Fibroblast of the conjunctiva (primary cell): ENCODE measurements at places on chromosomes 12 and 14.

GRCh38 chr12:75706786-75707605, 195.6 kb upstream of the KRR1 start:
- no peak for DNase-seq

DNA sequence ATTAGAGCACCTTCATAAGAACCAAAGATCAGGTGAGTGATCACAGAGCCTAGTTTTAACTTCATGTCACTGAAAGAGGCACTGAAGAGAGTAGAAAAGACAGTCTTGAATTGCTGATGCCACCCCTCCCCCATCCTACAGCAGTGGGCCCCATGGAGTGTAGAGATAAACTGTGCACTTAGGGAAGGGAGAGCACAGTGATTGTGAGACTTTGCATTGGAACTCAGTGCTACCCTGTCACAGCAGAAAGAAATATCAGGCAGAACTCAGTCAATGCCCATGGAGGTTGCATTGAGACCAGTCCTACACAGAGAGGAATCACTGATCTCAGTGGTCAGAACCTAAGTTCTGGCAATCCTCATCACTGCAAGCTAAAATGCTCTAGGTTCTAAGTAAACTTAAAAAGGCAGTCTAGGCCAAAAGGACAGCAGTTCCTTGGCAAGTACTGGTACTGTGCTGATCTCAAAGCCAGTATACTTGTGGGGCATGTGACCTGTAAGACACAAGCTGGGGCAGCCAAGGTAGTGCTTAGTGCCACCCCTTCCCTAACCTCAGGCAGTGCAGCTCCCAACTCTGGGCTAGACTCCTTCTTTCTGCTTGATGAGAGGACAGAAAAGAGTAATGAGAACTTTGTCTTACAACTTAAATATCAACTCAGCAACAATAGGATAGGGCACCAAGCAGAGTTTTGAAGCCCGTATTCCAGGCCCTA, 94.1 kb downstream of the FSCB start:
- DNase-seq = no peak

GRCh38 chr12:14768823-14769405, 34.4 kb downstream of the WBP11 start:
- DNase-seq = no peak

- no peak for DNase-seq
These were observed 15.7 kb downstream of the MAP3K9 start for GRCh38 chr14:70793637-70794036.

GRCh38 chr12:47938594-47938993, 24.8 kb upstream of the TMEM106C start:
- DNase-seq = no peak

DNA sequence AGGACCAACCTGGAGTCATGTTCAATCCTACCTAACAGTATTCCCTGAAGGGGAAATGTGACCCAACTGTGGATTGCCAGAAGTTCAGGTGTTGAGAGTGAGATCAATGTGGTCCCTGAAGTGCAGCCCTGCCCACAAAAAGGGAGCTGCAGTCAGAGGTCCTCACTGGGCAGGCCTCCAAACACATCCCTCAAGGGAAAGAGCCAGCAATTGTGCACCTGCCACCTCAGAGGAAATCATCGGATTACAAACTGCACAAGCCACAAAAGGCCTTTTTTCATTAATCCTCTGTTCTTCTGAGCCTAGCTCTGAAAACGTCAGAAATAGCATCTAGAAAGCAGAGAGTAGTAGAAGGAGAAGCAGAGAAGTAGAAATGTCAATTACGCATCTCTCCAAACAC, 10.8 kb upstream of the MDM1 start:
- no peak for DNase-seq

DNA sequence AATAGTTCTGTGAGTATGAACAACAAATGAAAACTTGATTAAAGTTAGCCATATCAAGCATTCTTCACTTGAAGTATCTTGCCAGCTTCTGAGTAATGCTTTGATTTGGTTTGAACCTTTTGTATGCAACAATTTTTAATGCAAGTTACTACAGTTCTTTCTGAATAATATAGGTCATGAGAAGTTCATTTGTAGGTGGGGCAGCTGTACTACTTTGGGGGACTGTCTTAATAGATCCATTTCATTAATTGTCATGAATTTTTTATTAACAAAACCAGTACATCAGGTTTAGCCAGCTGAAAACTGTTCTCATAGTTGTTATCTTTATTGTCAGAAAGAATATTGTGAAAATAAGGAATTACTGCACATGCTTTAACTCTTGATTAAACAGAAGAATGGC, 142.7 kb downstream of the FOXA1 start:
- DNase-seq = no peak

- DNase-seq = peak; percentile 54
These were observed 1120.8 kb upstream of the TMEM132C start for GRCh38 chr12:127145929-127146789.

GRCh38 chr12:106246891-106247673, 738 bp downstream of the CKAP4 start:
- peak; percentile 28 for DNase-seq

- no peak for DNase-seq
These were observed 308.1 kb downstream of the AACS start for GRCh38 chr12:125373375-125373774.

DNA sequence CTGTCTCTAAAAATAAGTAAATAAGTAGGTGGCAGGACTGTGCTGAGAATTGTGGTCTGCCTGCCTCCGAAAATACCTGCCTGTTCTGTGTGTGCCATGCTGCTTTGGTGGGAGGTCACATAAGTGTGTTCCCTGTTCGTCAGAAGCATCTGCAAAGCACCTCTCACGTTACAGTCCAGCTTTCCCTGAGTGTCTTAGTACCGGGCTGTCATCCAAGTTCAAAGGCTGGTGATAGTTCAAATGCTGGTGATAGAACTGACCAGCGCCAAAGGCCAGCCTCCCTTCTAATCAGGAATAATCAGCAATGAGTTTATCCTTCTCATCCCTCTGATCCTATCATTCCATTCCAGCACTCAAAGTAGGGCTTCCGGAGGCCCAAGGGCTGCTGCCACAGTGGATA, 5.6 kb downstream of the CABP1 start:
- DNase-seq = no peak

DNA sequence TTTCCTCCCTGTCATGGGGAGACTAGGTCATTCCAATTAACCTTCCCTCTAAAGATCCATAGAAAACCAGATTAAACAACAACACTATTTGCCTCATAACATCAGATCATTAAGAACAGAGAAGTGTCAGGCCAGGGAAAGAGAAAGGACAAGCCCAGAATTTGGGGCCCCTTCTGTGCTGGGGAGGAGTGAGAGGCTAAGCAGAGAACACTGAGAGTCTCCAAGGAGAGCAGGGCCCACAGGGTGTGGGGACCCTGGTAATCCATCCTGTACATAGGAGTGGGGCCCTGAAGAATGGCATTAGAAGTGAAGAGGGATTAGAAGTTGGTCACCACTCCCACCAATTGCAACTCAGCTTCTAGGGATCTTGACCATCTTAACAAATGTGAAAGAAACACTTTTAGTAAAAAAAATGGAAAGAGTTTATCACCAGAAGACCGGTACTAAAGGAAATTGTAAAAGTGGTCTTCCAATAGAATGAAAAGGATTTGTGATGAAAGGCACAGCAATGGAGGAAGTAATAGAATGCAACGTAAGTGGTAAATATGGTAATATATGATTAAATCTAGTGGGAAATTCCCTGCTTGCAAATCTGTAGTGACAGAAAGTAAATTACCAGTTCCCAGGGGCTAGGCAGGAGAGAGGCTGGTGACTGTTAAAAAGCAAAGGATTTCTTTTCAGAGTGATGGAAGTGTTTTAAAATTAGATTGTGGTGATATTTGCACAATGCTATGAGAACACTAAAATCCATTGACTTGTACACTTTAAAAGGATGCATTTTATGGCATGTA, 14.0 kb upstream of the TMTC1 start:
- DNase-seq = no peak

GRCh38 chr12:1050059-1050707, 59.2 kb downstream of the ERC1 start:
- DNase-seq = no peak

- no peak for DNase-seq
These were observed 11.8 kb downstream of the GPR65 start for GRCh38 chr14:88016768-88017167.

- DNase-seq = no peak
These were observed 4.2 kb upstream of the AAAS start for GRCh38 chr12:53325511-53326061.

DNA sequence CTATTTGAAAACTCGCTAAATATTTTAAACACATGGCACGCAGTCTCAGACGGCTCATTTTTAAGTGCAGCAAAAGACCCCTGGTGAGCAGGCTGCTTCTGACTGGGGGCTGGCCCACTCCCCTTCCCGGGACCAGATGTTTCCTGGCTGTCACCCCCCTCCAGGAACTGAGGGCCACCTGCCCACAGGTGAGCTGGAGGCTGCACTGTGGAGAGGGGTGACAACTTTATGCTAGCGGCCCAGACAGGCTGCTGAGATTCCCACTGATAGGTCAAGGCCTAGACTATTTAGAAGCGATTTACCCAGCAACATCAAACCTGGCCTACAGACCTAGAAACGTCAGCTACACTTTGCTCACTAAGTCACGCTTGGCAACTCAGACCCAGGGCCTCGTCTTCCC, 92.1 kb downstream of the BCL11B start:
- DNase-seq = no peak

DNA sequence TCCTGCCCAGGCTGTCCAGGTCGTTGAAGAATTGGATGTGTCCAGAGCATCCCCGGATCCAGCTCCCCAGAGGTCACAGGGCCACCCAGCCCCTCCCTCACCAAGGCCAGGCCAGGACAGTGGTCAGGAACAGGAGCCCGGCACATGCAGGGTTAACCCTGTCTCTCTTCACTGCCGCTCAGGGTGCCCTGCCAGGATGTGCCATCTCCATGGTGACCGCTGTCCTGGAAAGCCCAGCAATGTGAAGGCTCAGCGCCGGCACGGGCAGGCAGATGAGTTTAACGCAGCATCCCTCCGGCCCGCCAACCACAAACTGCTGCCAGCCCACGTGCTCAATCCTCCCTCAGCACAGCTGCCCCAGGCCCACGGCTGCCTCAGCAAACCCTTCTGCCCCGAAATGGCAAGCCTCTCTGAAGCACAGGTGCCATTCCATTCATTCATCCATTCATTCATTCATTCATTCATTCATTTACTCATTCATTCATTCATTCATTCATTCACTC, 4.4 kb downstream of the TMEM179 start:
- no peak for DNase-seq

DNA sequence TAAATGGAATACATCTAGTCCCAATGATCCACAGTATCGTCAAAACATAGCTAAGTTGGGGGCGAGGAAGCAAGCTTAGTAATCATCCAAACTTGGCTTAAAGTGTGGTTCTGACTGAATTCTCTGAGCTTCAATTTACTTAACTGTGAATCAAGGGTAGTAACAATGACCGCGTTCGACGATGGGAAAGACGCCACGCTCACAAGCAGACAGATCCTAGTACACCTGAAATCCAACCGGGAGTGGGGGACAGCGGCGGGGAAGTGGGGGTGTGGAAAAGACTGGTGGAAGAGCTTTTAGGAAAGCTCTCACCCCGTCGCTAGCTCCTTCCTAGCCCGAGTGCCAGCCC, 433 bp downstream of the COX16 start:
- no peak for DNase-seq

- no peak for DNase-seq
These were observed 10.1 kb downstream of the CCND2 start for GRCh38 chr12:4283512-4284255.

DNA sequence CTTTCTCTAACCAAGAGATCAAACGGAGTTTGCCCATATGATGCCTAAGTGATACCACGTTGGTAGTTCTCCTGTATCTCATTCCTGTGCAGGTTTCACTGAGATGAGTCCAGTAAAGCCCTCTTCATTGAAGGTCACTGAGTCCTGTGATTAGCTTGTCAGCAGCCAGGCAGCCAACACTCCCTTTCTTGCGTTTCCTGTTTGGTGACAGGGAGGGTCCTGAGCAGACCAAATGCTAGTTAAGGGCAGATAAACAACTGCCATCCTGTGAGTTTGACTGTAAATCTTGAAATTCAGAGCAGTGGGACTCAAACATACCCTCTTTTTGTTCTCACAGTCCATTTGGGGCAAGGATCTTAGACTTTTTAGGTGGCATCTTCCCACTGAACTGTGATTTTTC, 39.4 kb downstream of the ZNF641 start:
- DNase-seq = no peak

GRCh38 chr12:107225635-107226034, 132.3 kb upstream of the CRY1 start:
- DNase-seq = no peak

DNA sequence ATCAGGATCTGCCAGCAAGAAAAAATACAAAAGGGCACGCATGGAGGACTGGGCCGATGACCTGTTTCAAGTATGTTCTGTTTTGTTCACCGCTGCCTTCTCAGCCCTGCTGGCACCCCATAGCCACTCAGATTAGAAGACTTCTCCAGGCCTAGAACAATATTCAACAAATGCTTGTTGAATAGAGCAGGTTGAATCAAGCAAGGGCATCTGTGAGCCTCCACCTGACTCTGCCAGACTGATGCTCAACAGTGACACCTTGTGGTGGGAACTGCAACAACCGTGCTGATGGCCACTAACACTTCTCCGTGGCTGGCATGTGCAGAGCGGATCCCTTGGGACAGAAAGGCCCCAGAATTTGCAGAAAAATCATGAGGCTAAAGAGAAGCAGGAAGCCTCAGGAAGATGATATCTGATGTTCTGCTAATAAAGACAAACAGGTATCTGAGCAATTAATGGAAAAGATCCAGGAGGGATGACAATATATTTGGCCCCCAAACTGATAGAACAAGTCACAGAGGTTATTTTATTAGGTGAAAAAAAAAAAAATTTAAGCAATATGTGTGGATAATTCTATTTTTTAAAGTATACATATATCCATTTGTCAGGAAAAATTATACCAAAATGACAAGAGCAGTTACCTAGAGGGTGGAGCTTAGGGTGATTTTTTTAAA, 114.3 kb downstream of the KSR2 start:
- no peak for DNase-seq

DNA sequence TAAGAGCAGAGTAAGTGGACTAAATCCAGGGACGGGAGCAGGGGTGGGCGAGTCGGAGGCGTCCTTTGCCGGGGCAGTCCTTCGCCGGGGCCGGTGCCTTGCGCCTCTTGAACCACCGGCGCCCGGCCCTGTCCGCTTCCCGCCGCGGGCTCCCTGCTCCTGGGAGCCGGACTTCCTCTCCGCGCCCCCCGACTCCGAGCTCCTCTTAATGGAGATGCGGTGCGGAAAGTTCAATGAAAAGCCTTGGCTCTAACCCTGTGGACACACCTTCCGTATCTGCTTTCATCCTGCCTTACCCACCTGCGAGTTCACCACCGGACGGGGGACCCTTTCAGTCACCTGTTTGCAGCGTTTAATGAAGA, 412 bp downstream of the FGFR1OP2 start:
- DNase-seq = no peak

DNA sequence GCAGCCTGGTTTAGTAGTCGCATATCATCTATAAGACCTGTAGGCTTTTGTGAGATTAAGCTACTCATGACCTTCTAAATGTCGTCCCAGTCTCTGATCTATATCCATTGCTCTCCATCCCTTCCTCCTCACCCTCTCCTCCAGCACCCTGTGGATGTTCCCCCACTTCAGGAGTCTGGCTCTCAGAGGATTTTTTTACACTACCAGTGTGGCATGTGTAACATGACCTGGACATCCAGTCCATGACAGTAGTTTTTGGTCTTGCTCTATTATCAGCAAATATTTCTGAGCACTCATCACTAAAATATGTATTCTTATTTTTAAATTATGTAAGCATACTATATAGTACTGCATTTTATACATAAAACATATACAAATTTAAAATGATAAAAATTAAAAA, 142.1 kb downstream of the DYRK2 start:
- DNase-seq = no peak

- DNase-seq = no peak
These were observed 210.4 kb upstream of the FAR2 start for GRCh38 chr12:28938581-28939235.
